Activated CD4-positive, alpha-beta T cell treated with anti-CD3 and anti-CD28 coated beads for 24 hours (primary cell): ENCODE measurements at places on chromosomes 7 and 10.

DNA sequence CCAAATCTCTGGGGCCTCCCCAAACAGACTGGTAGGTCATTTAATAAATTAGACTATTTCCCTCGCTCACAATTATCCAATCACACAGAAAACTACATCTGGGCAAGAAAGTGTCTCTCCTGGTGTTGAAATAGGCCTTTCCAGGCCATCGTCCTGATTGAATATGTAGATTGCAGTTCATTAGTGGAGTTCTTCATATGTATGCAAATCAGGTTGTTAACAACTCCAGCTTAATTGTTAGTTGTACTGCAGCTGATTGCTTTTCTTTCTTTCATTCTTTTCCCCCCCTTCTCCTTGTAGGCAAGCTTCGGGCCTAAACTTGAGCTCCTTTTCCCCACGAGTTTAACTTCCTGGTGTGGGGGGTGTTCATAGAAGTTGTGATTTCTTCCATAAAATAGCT lies 359.1 kb upstream of the GALNT17 start:
- no peak for DNase-seq

DNA sequence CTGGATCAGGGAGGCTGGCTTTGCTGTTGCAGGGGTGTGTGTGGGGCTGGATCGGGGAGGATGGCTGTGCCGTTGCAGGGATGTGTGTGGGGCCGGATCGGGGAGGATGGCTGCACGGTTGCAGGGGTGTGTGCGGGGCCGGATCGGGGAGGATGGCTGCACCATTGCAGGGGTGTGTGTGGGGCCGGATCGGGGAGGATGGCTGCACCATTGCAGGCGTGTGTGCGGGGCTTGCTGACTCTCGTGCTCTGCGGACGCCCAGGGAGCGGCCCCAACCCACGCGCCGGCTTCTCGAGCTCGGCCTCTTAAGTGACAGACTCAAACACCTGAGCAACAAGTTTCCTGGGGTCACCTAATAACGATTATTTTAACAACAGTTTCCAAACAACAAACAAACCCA lies 518.2 kb downstream of the DNAJB6 start:
- DNase-seq = no peak

DNA sequence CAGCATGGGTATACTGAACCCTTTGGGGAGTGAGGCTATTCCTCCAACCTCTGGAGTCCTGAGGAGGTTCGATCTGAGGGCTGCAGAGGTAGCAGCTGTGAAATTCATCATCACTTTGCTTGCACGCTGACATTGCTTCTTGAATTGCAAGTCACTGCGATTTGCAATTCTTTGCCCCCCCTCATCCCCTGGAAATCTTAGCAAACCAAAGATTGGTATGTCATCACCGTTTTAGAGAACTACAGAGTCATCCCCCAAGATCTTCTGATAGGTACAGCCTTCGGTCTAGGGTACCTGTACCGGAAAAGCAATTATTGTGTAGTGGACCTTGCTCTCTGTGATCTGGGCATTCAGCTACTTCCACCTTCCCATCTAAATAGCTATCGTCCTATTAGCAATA lies 192.6 kb downstream of the KLF6 start:
- no peak for DNase-seq

DNA sequence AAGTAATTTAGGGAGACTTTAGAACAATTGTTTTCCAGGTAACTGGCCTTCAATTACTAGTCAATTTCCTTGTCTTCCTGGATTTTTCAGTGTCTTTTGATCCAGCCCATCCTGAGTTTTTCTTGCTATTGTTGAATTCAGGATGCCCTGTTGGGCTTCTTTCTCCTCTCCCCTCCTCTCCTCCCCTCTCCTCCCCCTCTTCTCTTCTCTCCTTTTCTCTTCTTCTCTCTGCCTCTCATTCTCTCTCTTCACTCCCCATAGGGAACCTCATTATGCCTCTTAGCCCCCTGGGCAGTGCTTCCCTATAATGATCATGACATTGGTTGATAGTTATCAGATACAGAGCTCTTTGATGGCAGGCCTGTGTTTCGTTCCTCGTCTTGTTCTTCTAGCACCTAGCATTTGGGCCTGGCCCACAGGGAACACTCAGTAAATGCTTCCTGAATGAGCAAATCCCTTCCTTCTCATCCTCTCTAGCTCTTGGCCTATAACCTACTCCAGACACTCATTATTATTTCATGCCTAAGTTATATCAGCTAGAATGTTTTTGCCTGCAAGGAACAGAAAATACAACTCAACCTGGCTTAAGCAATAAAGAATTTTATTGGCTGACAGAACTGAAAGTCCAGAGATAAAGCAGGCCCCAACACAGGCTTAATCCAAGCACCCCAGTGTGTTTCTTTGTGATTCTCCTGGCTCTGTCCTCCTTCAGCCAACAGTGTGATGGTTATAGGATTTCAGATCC lies 56.8 kb downstream of the CACNB2 start:
- DNase-seq = no peak

DNA sequence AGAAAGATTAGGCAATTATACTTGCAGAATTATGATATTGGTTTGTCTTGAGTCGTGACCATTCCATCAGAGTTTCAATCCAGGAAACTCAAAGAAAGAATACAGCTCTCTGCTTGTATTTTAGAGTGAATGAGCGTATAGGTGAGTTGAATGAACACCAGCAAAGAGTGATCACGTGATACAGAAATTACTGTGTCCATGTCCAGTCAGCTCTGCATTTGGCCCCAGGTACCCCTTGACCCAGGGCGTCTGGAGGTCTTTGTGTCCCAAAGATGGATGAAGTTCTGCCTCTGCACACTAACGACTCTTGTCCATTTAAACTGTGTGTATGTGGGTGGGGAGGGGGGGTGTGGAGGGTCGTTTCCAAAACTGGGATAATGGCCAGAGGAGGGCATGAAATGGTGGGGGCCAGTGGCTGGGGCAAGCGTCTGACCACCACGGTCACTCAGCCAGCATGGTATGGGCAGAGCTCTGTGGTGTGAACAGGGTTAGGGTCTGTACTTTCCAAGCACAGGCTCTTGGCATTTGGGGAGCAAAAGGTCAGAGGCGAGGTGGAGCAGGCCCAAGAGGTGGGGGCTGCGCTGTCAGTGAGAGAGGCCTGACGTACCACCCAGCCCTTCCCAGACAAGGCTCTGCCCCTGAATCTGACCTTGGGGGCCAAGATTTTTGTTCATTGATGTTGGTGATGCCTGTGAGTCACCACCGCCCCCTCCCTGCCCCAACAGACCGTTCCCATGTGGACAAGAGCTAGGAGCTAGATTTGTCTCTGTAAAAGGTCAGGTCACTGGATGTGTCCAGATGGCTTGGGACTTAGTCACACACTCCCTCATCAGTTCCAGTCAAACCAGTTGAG lies 1.4 kb downstream of the PTPRE start:
- DNase-seq = no peak

GRCh38 chr10:113104047-113104446 lies 154.0 kb downstream of the TCF7L2 start:
- DNase-seq = no peak
